ENCODE measurements at places on chromosomes 1 and 21.
A peak's percentile ranks its signal among the peaks of the same experiment; 100 is the strongest.

- no peak for DNase-seq
Measured at GRCh38 chr1:248730507-248731335, 24.8 kb downstream of the LYPD8 start.

DNA sequence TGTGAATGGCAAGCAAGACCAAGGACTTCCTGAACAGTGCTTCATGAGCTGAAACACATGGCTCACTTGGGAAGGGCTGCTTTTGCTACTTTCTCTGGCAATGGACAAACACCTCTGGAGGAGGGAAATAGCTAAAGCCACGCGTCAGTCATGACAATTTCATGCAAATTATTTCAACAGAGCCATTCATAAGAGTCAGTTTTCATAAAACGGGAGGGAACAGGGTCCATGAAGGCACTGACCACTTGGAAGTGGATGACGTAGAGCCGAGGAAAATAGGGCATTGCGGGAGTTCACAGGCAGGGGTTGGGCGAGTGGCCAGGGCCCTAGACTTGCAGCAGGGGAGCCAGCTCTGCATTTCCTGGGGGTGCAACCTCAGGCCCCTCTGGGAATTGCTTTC lies 43.9 kb downstream of the SDC3 start:
- no peak for DNase-seq

DNA sequence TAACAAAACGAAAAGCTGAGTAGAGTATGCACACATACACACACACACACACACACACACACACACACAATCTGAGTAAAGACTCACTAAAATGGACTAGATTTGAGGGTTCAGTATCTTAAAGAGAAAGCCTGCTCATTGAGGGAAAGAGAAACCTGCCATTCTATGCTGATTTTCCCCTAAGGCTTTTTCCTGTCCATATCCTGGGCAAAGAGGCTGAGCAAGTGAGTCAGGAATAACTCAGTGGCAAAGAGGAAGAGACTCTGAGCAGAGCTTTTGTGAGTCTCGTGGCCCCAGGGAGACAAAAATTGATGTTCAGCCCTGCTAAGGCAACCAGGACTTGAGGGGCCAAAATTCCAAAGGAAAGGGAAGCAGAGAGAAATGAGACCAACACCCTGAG lies 37.3 kb upstream of the RUNX1 start:
- DNase-seq = peak; percentile 60

GRCh38 chr1:93328809-93329760 lies 16.6 kb upstream of the DR1 start:
- DNase-seq = no peak

DNA sequence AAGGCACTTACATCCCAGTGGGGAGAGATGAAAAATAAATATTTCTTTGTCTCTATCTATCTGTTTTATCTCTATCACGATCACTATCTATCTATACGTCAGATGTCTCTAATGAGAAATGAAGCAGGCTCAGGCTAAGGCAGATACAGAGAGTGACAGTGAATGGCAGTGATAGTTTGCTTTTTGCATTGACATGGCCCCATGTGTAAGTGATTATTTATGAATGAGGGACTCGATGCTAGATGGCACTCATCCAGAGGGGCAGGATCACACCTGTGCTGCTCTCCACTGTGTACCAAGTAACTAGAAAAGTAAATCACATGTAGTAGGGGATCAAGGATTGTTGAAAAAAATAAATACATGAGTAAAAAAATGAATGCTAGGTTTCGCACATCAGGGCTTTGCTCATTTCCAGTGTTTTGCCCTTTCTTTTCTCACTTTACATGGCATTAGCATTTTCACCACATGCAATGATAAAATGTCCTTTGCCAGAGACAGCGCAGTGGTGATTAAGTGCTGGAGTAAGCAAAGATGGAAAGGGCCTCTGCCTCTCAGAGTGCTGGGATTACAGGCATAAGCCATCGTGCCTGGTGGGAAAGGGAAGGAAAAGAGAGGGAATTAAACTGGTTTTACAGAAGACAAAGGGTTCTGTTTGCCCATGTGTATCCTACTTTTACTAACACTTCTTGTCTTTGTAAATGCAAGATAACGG lies 16.5 kb downstream of the TBX19 start:
- no peak for DNase-seq
